ENCODE measurements at places on chromosomes 11 and 22.

GRCh38 chr22:45647532-45648225 lies 24.0 kb upstream of the ATXN10 start:
- no peak for DNase-seq

DNA sequence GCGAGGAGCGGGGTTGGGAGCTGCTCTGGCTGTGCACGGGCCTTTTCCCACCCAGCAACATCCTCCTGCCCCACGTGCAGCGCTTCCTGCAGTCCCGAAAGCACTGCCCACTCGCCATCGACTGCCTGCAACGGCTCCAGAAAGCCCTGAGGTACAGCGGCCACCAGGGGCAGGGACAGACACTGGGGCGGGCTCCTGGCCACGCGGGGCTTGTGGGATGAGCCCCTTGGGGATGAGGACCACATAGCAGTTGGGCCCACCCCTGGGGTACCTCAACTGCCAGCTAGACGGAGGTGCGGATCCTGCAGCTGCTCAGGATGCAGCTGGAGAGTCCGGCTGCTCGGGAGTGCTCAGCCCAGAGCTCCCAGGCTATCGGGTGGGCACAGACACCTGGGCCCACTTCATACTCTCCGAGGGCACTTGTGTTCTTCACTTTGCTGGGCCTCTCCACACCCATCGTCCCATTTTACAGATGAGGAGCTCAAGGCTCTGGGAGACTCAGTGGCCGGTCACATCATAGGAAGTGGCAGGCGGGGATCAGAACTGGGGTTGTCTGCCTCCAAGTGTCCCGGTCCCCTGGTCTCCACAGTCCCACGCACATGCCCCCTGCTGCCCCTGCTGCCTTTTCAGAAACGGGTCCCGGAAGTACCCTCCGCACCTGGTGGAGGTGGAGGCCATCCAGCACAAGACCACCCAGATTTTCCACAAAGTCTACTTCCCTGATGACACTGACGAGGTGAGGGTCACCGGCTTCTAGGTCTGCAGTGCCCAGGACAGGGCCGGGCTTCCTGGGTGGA lies 77.6 kb downstream of the MYO7A start:
- no peak for DNase-seq

DNA sequence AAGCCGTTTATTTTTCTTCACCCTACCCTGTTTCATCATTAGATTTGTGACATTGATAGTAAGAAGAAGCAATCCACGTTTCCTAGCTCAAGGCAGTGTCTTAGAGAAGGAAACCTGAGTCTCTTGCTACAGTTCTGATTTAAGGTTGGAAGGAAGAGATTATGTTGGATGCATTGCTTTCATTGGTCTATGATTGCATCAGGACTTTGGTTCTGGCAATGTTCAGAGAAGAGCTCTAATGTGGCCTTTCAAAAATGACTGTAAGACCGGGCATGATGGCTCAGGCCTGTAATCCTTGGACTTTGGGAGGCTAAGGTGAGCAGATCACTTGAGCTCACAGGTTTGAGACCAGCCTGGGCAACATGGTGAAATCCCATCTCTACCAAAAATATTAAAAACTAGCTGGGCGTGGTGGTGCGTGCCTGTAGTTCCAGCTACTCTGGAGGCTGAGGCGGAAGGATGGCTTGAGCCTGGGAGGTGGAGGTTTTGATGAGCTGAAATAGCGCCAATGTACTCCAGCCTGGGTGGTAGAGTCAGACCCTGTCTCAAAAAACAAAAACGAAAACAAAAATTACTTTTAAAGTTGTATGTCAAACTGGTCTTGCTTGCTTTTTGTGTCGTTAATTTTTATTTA lies 4.1 kb downstream of the NUCB2 start:
- no peak for DNase-seq

DNA sequence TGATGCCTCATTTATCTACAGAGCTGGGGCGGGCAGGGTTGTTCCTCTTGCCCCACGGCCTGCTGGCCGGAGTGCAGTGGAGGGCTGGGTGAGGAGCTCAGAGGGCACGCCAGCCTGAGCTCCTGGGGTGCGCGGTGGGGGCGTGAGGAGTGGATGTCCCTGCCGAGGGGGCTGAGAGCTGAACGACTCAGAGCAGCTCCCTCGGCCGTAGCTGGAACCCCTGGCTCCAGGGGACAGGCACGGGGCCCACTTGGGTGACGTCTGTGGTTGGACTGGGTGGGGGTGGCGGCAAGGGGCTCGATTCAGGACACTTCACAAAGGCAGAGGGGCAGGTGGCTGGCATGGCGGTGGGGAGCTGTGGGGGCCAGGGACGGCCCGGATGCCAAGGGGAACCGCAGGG lies 62.4 kb downstream of the TRMU start:
- DNase-seq: no peak

DNA sequence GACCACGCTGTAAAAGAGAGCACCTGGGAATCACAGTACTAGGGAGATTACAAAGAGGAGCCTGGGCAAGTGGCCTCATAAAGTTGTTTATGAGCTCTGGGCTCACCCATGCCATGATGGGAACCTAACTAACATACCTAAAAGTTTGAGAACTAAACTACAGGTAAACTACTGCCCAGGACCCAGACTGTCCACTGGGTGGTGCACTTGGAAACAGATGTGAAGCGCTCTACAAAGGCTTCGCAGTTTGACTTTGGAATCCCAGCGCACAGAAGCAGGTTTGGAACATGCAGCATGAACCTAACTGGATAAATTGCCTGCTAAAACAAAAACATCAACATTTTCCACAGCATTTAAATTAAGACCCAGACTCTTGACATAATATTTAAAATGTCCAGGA lies 418.6 kb downstream of the FAM181B start:
- no peak for DNase-seq

Measured in NCI-H774 (cell line).